ENCODE measurements at places on chromosomes 13 and 19.
A peak's percentile ranks its signal among the peaks of the same experiment; 100 is the strongest.

DNA sequence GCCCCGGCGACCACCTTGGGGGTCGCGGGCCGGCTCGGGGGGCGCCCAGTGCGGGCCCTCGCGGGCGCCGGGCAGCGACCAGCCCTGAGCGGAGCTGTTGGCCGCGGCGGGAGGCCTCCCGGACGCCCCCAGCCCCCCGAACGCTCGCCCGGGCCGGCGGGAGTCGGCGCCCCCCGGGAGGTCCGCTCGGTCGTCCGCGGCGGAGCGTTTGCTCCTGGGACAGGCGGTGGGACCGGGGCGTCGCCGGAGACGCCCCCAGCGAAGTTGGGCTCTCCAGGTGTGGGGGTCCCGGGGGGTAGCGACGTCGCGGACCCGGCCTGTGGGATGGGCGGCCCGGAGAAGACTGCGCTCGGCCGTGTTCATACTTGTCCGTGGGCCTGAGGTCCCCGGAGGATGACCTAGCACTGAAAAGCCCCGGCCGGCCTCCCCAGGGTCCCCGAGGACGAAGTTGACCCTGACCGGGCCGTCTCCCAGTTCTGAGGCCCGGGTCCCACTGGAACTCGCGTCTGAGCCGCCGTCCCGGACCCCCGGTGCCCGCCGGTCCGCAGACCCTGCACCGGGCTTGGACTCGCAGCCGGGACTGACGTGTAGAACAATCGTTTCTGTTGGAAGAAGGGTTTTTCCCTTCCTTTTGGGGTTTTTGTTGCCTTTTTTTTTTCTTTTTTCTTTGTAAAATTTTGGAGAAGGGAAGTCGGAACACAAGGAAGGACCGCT lies 729 bp downstream of the STK11 start:
- DNase-seq = no peak

DNA sequence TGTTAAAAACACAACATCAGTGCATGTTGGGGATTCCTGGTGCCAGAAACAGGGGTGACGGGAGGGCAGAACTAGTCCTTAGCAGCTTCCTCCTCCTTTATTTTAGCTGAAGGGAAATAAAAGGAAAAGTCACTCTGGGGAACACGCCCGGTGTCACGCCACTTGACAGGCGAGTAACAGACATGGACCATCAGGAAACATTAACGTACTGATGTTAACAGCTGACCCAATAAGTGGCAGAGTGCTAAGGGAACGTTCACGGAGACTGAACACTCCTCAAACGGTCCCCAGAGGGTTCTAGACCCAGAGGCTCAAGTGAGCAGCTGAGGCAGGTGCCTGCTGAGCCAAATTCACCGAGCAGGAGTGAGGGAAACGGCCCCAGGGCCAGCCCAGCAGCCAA lies 13.9 kb upstream of the EIF3G start:
- DNase-seq = no peak

- DNase-seq = no peak
Observed at GRCh38 chr13:59829690-59830089, 334.0 kb downstream of the DIAPH3 start.

- DNase-seq = no peak
Observed at GRCh38 chr13:110885966-110886869, 28.7 kb downstream of the ANKRD10 start.

- no peak for DNase-seq
Observed at GRCh38 chr19:28437390-28438346, 775.3 kb downstream of the UQCRFS1 start.

- no peak for DNase-seq
Observed at GRCh38 chr19:17765069-17765618, 13.9 kb downstream of the FCHO1 start.

DNA sequence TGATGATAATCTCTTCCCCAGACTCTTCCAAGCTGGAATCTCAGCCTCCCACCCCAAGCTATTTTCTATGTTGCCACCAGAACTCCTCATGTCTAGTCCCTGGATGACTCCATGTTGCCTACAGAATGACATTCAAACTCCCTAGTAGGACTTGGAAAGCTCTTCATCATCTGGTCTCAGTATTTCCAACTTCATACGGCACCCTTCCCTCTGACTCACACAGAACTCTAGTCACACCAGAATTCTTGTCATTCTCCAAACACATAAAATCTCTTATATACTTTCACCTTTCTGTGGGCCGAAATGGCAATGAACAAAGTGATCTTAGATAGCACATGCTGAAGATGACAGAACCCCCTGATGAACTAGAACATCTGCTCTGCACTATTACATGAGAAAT lies 86.2 kb downstream of the CAB39L start:
- no peak for DNase-seq

DNA sequence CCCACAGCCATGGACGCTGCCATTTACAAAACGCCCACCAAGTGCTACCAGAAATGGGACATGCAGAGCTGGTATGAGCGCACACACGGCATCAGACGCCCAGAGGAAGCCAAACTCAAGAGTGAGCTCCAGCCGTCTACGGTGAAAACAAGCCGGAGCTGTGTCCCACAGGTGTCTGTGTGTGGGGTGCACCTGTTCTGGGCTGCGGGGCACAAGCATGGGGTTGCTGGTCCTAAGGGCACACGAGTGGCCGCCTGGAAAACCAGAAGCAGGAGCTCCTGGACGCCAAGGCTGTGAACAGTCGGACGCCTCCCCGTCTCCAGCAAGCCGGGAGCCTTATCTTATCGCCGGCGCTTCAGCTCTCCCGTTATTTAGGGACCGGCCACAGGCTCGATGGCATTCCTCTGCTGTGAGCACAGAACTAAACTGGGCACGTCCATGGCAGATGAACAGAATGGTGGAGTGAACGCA lies 1.3 kb downstream of the ADPRHL1 start:
- DNase-seq = no peak

GRCh38 chr19:38076337-38076736 lies 147.7 kb downstream of the DPF1 start:
- DNase-seq = no peak

DNA sequence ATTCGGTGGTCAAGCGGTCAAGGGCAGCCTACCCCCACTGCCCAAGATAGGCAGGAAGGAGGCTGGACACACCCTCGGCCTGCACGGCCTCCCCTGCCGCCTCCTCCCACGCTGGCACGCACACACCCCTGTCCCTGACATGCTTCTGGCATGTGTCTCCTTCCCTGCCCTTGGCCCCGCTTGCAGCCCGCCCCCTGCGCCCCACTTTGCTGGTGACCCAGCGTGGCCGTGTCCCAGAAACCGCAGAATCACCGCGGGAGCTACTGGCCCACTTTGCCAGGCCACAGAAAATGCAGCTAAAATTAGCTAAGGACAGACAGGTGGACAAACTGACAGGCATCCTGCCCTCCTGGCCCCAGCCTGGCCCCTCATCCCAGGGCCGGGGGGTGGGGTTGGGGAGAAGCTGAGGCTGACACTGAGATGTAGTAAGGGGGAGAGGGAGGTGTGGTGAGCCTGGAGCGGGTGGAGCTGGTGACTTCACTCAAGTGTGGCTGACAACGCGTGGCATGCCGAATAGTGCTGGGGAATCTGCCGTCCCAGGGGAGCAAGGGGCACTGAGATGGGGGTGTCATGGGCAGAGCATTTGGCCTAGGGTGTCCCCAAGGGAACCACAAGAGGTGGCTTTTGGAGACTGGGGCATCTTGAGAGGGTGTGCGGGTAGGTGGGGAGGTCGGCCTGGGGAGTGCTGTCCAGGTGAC lies 2.4 kb downstream of the SHANK1 start:
- DNase-seq = no peak

GRCh38 chr19:41887711-41888382 lies 4.9 kb downstream of the ARHGEF1 start:
- peak; percentile 81 for DNase-seq

DNA sequence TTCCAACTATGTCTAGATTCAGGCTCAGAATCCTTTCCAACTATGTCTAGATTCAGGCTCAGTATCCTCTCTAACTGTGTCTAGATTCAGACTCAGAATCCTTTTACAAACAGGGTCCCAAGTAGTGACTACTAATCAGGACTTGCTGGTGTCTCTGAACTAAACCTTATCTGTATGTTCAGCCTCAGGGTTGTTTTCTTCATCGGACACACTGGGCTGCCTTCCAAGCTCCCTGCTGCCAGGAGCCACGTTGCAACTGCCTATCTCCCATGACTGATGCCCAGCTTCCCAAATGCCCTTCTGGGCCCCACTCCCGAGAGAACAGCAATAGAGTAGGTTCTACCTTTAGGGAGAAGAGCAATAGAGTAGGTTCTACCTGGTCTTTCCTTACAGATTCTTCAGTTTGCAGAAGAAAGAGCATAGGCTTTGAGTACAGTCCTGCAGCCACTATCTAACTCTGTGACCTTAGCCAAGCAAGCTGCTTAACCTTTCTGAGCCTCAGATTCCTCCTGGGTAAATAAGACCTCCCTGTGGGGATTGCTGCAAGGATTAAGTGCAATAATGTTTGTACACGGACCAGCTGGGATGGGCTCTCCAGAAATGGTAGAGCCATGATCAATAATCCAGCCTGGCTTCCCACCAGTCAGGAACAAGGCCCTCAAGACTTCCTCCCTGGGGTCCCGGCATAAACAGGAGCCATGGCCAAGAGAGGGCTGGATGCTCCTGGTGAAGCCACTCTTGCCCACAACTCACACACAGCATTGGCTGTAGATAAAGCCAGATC lies 61.5 kb downstream of the ZIC5 start:
- DNase-seq = no peak

- no peak for DNase-seq
Observed at GRCh38 chr13:94778986-94779385, 66.6 kb upstream of the SOX21 start.

- DNase-seq = no peak
Observed at GRCh38 chr13:41317243-41317642, 6.2 kb downstream of the NAA16 start.

All from activated CD8-positive, alpha-beta memory T cell treated with anti-CD3 and anti-CD28 coated beads for 1 hour (primary cell).